Stimulated activated CD4-positive, alpha-beta T cell treated with anti-CD3 and anti-CD28 coated beads, Interleukin-2, amount 100 ng/mL, for 48 hours (primary cell): ENCODE measurements at places on chromosomes 16 and 17.

- DNase-seq, result no peak
These were observed 16.8 kb upstream of the COG7 start for GRCh38 chr16:23469814-23470213.

DNA sequence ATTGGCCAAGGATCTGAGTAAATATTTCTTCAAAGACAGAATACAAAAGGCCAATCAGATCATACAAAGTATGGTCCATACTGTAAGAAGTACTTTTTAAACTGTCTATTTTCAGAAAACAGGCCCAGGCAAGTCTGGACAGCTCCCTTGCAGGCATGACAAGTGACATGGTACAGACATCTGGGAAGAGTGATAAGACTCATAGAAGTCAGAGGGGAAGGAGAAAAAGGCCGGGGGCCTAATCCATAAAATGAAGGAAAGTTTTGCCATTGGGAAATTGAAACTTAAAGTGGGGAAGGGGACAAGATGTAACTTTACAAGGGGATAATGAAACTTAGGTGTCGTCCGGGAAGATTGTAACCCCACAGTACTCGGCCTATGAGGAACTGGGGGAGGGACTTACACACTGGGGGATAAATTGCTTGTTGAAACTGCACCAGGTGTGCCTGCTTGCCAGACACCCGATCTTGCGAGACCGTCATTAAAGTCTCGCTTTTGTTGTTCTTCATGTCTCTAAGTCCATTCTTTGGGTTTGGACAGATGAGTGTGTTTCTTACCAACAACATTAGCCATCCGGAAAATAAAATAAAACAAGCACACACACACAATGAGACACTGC, 684.0 kb downstream of the CDH11 start:
- no peak for DNase-seq

DNA sequence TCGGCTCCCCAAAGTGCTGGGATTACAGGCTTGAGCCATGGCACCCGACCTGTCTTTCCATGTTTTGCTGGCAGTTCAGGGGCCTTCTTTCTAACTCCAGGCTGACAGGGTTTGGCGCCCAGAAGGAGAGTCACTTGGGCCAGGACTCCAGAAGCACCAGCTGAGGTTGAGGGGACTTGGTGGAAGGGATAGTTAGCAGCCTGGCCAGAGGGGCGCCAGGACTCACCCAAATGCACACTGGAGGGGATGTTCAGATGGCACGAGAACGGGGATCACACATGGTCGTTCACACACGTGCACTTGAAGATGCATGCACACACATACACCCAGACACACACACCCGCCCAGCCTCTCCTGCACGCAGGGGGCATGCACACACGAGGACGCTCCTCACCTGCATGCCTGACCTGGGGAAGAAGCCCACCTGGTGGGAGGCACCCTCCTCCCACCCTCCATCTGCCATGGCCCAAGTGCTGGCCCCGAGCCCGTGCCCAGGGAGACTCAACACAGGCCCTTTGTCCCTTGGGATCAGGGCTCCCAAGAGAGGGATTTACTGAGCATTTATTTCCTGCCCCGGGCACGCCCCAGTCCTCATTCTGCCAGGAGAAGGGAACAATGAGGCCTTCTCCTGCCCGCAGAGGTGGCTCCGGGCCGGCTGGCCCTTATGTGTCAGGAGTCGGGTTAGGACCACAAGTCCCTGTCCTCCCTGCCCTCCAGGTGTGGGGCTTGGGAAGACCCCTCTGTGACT, 2.3 kb upstream of the PRSS21 start:
- no peak for DNase-seq

DNA sequence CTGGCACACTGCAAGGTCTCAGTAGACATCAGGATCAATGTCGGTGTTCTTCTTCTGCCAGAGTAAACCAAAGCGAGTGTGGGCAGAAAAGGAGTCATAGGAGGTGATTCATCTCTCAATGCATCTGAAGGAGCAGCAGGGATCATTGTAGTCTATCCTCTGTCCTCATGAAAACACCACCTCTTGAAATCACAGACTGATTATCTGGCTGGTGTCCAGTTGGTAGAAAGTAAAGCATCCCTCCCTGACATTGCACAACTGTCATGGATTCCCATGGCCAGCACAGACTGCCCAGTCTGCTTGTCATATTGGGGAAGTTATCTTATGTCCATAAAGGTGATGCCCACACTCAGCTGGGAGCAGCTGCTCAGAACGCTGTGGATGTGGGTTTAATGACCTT, 74.1 kb downstream of the ABCC12 start:
- DNase-seq, result no peak

GRCh38 chr16:56625943-56626654, 518 bp downstream of the MT1E start:
- no peak for DNase-seq

DNA sequence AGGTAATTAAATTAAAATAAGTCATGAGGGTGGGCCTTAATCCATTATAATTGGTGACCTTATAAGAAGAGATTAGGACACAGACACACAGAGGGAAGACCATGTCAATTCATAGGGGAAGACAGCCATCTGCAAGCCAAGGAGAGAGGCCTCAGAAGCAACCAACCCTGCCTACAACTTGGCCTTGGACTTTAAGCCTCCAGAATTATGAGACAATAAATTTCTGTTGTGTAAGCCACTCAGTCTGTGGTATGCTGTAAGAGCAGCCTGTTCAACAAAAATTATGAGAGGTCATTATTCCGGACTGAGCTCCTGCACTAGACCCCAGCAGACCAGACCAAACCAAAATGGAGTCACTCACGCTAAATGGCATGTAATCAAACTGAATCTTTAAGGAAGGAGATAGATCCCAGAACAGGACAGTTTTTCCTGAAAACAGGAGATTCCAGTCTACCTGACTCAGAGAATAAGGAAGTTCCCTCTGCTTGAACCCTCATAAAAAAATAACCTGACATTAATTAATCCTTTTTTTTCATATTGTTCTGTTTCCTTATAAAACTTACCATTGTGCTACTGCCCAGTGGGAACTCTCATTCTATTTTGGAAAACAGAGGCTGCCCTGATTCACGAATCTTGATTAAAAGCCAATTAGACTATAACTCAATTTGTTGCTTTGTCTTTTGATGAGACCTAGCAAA, 74.3 kb downstream of the DNAH3 start:
- no peak for DNase-seq
